ENCODE measurements at places on chromosomes 12 and 14.

- DNase-seq, result no peak
These were observed 11.6 kb downstream of the PTPRR start for GRCh38 chr12:70908978-70909377.

DNA sequence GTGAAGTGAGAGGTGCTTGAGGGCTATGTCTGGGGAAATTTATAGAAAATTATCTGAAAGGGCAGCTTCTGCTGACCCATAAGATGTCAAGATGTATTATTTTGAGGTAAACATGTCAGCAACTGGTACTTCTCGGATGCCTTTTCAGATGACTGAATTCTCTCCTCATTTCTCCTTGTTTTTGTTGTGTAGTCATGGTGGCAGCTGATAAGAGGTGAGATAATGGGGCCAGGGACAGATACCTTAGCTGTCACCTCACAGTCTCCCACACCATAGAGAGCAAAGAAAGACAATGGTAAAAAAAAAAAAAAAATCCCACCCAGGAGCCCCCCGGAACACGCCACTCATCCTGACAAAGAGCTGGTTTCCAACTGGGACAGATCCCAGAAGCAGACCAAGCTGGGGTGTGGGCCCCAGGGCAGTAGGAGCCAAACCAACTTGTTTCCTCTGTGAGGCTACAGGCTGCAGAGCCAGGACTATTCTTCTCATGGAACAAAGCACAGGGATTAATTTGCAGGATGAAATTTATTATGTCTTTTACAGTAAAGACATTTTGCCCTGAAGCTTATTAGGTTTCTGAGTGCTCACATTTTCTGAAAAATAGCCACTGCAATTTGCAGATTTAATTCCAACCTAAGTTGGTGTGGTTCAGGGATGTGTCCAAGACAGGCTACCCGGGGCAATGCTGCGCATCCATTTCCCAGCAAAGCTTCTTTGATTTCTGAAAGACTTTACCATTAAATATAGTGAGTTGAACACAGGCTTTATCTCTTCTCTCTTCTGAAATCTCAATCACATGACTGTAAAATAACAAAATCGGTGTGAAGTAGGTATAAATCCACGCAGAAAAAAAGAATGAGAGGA is 52.2 kb downstream of the NDUFA12 start:
- DNase-seq, result no peak

GRCh38 chr12:109999983-110000505 is 814 bp downstream of the ANKRD13A start:
- no peak for DNase-seq

GRCh38 chr12:21599143-21599999 is 5.3 kb downstream of the GYS2 start:
- no peak for DNase-seq

- no peak for DNase-seq
These were observed 38.1 kb downstream of the DUSP6 start for GRCh38 chr12:89314060-89314761.

DNA sequence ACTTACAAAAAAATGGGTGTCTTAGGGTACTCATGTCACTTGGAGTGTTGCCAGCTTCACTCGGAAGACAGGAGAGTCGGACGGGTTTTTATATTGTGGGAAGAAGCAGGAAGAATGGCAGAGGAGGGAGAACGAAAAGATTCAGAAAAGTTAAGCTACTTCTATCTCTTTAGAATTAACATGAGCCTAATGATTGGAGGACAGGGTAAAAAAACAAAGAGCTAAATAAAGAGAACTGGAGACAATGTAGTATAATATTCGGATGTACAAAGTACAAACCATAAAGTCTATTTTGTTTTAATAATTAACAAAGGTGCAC is 43.9 kb downstream of the EFCAB11 start:
- DNase-seq, result no peak

GRCh38 chr14:61555056-61555838 is 140.1 kb upstream of the HIF1A start:
- DNase-seq, result no peak
